ENCODE measurements at places on chromosomes 11 and 22.

DNA sequence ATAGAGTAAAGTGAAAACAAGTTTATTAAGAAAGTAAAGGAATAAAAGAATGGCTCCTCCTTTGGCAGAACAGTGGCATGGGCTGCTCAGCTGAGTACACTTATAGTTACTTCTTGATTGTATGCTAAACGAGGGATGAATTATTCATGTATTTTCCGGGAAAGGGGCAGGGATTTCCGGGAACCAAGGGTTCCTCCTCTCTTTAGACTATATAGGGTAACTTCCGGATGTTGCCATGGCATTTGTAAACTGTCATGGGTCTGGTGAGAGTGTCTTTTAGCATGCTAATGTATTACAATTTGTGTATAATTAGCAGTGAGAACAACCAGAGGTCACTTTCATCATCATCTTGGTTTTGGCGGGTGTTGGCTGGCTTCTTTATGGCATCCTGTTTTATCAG, 23.5 kb upstream of the SPTY2D1 start:
- DNase-seq = no peak

DNA sequence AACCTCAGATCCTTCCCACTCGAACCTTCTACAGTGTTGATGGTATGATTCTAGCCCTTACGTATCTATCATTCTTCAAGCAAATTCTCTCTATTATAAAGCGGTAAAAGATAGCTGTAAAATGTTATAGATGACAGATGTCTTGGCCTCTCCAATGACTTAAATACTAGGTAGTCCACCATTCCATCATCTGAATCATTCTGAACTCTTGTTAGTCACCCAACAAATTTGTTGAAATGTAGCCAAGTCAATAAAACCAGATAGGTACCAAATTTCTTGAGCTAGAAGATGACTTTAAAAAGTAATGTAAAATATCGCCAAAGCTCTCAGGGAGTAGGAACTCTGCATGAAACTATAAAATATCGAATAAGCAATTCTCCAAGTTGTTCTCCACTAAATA, 32.6 kb upstream of the PICALM start:
- no peak for DNase-seq

DNA sequence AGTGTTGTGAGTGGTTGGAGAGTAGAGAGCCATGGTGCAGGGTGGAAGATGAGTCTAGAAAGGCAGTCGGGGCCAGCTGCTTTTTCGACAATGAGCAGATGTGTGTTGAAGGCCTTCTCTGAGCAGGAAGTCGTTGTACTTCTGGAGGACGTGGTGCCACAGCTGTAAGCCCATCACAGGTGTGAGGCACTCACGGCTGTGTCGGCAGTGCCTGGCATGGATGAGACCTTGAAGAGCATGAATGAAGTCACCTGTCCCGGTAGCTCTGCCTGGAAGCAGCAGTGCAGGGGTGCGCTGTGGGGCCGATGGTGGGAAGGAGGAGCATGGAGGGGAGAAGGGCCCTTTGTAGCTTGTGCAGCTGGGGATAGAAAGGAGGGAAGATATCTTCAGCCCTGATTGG, 165.2 kb downstream of the PKNOX2 start:
- no peak for DNase-seq

DNA sequence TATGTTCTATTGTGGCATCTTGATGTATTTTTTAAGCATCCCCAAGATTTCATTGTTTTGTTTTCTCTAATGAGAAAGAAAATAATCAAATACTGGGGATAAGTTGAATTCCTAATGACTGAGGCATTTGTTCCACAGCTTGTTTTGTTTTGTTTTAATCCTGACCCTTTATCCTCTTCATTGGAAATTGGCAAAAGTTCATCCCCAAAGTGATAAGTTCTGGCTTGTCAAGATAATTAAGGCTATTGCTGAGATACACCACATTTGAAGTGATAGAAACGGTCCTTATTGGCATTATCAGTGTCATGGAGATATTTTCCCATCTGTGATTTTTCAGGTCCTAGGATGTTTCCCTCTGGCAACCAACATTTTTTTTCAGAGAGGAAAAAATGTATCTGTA, 65.0 kb downstream of the SLC36A4 start:
- no peak for DNase-seq

DNA sequence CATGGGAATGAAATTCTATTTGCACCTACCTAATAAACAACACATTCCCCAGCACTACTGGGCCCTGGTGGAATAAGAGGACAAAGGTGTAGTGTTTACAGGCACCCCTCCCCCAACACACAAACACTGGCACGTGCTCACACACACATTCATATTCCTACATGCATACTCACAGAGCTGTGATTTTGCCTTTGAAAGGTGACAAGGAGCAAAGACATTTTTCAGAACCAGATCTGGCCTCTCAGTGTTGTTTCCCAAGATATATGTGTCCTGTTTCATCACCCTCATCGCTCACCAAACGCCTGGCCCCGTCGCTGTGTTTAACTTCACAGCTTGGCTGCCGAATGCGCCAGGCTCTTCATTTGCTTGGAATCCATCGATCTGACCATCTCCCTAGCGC, 292.6 kb downstream of the NTM start:
- DNase-seq = no peak

DNA sequence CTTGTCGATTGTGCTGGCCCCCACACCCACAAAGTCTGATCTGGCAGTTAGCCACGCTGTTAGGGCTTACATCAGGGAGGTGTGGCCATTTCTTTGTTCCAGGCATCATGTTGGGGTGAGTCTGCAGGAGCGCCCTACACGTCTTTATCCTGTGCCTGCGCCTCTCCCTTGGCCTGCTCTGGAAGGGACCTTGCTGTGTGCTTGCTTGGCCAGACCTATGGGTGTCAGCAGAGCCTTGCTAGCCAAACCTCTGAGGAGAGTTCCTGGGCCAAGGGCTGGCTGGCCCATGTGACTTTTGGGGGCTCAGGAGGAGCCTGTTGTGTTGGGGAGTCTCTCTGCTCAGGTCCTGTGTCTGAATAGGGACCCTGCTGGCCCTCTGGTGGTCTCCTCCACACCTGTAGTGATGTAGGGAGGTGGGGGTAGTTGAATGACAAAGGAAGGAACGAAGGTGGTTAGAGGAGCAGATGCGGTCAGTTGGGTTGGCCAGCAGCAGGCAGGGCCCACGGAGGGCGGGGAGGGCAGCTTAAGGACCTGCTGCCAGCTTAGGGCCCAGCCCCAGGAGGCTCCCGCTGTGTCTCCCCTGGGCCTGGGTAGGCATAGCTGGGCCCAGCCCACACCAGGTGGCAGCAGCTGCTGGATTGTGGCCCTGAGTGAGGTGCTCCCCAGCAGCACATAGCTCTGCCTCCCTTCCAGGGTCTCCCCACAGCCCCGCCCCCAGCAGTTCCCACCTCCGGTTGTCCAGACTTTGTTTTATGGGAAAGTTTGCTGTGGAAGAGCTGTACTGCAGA, 7.9 kb downstream of the PPIL2 start:
- no peak for DNase-seq

GRCh38 chr11:27282806-27283205, 80.2 kb downstream of the CCDC34 start:
- no peak for DNase-seq

GRCh38 chr11:9462806-9463537, 2.2 kb downstream of the ZNF143 start:
- no peak for DNase-seq

DNA sequence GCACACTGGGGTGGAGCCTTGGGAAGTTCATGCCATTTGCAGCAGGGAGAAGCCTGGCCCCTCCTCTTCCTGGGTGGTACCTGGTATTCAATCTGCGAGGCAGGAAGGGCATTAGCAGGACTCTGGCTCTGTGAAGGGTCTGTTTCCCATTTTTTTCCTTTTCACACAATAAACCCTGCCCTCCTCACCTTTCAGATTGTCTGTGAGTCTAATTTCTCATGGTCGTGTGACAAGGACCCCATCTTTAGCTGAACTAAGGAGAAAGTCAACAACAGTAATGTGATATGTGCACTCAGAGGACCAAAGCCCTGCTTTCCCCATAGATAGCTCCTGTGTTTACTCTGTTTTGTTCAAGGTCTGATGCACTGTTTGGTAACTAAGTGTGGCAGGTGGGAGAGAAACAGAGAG, 26.6 kb upstream of the CASP4 start:
- no peak for DNase-seq
